ENCODE measurements at places on chromosomes 6 and 20. TPM values are rescaled to one million over a fixed set of nuclear protein-coding genes. Genes with fewer than 3 reads are reported as not detected.

Gene UST
- total RNA-seq: 5.5 TPM

Gene HLA-DQA1
- not detected for total RNA-seq

GRCh38 chr6:89372506-89372901 is 20.0 kb upstream of the UBE2J1 start:
- H3K4me3 ChIP-seq: no peak overlapping the region
- DNase-seq: no peak
- no peaks in the 10 kb centered on the region for H3K27me3 ChIP-seq

Gene BPIFB4
- not detected for total RNA-seq

Gene BNIP5
- total RNA-seq: not detected

DNA sequence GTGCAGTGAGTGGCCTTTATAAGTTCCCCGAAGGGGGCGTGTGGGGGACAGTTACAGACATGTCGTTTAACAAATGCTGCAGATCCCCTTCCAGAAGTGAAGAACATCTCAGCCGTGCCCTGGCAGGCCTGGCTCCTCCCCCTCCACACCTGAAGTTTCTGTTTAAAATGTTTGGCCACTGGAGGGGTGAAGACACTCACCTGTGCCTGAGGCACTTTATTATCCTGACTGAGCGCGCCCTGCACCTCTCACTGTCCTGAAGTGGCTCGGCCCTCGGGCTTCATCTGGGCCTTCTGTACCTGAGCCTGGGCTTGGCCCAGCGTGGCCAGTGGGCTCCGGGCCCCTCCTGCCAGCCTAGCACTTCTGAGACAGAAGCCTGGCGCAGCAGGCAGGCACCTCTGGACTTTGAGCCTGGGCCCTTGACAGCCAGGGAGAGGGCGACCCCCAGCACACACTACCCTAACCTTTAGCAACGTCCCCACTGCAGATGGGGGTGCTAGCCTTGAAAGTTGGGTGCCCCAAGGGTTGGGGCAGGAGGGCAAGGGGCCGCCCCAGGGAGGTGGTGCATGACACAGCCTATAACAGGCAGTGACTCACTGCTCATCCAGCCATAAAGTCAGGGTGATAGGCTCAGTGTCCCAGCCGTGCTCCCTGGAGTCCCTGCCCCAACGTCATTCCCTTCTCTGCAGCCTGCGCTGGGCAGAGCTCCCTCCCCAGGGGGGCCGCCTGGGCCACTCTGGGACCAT is 13.6 kb upstream of the GATA5 start:
- no peak overlapping the region for H3K27ac ChIP-seq
- DNase-seq: no peak
- H3K36me3 ChIP-seq: no peaks in the 10 kb centered on the region

Data from neural crest cell (in vitro differentiated cells).